ENCODE measurements at places on chromosomes 3 and 15.

DNA sequence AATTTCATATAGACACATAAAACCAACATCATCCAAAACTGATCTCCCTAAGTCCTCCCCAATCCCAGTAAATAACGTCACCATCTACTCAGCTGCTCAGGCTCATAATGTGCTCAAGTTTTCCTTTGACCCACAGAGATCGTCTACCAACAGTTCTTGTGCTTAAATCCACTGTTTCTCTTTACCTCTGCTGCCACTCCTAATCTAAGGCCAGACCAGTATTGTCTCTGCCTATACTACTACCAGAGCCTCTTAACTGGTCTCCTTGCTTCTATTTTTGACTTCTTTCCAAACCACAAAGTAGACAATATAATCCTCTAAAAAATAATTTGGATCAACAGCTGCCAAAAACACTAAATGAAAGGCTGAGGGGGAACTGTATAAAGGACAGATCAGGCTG, 65.3 kb downstream of the CLASP2 start:
- DNase-seq = no peak

DNA sequence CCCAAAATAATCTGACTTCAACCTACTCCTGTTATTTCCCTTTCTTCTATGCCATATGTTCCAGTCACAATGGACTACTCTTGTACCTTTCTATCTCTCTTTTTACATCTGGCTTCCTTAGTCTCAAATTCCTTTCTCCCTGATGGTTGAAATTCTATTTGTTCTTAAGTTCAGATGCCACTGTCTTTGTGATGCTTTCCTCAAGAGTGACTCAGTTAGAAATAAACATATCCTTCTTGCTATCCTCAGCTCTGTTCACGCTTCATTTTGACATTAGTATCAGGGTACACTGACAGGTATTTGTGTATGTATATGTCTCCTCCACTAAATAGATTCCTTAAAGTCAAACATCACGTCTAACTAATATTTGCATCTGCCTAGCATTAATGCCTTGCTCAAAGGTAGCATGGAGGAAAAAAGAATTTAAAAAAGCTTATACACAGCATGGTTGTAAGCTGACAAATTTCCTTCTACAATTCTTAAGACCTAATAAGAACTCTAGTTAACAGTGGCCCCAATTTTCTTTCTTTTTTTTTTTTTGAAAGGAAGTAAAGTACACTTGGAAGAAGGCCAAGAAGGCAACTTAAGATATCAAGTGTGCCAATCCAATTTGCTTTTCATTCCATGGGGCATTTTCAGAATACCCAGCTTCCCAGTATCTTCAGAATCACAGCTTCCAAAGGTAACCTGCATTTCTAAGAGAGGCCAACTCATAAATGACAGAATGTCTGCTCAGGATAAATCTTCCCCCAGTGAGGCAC, 58.0 kb downstream of the CHAC1 start:
- DNase-seq = no peak

DNA sequence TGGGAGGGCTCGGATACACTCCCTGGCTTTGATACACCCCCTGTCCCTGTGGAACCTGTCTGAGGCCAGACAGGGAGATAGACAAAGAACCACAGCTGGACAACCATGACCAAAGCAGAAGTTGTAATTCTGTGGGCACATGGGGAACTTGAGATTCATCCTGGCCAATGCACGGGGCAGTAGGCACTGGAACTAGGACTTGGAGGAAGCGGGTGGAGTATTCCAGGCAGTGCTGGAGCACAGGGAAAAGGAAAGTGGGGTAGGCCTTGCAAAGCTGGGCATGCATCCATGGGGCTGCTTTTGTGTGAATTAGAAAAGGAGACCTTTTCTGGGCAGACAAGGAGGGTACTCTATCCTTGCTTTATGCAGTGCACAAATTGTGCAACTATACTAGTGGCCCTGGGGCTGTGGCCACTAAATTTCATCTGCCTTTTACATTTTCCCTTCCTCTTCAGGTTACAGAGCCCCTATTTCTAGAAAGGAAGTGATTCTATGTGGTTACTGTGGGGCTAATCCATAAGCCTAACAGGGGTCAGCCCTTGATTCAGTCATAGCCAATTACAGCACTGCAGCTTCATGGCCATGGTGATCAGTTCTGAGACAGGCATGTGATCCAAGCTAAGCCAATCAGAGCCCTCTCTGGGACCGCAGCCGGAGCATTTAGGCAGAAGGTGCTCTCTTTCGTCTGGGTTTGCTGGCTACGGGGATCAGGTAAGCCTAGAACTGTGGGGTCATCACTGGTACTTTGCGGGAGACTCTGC, 21.0 kb downstream of the CRABP1 start:
- DNase-seq = no peak

DNA sequence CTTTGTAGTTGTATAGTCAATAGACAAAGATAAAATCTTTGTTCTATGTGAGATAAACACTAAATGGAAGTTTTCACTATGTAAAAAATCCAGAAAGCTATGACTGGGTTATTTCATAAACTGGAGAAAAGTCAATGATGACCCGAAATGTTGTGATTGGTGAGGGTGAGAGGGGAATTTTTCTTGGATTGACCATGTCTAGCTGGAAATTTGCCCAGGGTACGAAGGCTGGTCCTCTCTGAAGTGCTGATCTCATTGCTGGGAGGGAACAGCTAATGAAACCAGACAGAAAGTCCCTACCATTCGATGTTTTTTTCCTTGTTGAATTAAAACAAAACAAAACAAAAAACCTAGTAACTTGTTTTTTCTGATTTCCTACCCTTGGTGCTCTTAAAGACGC, 14.3 kb downstream of the TPRG1 start:
- no peak for DNase-seq

GRCh38 chr3:45640724-45641361, 46.3 kb downstream of the LIMD1 start:
- no peak for DNase-seq
